ENCODE measurements at places on chromosomes 1 and 21. TPM values are rescaled to one million over a fixed set of nuclear protein-coding genes. Genes with fewer than 3 reads are reported as not detected.

DNA sequence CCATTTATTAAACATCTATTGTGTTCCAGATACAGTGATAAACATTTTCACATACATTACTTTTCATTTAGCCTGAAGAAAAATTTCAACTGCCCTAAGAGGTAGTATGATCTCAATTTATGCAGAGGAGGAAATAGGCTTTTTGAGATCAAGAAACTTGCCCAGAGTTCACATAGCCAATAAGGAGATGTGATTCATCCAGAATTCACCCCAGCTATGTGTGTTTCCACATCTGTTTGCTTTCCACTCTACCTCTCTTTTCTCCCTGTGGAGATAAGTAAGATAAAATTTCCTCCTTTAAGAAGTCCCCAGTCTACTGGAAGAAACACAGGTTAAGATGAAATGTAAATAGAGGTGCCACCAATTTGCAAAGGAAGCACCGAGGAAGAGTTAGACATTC is 199.7 kb upstream of the C8B start:
- no peak for DNase-seq

DNA sequence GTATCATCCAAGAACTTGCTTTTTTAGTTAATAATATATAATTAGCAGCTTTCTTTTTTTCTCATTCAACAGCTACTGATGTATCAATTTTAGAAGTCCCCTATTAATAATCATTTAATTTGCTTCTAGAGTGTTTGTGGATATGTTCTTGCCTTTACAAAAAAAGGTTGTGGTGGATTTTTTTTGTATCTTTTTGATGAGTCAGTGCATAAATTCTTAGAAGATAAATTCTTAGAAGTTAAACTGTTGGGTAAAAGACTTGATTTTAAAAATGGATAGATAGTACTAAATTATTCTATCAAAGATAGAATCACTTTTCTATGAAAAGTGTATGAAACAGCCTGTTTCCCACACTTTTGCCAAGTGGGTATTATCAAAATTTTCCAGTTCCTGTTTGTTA is 11.9 kb downstream of the FGGY start:
- no peak for DNase-seq

DNA sequence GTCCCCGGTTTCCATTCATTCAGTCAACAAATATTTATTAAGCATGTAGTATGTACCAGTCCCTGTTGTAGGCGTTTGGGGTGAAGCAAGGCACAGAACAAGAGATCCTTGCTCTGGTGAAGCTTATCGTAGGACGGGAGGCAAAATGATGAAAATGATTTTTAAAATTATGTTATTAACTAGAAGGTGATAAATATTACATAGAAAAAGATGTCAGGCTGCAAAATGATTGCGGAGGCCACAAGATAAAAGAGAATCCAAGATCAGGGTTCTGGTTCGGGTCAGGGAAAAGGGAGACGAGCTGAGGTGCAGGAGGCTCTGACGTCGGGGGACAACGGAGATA is 602 bp upstream of the CGN start:
- DNase-seq = no peak

Gene CFHR5
- total RNA-seq = not detected

Gene WDR47
- 6.1 TPM for total RNA-seq

- no peak for DNase-seq
Observed at GRCh38 chr1:193709607-193710006, 523.2 kb upstream of the B3GALT2 start.

Data from H4 (cell line).